ENCODE measurements at places on chromosomes 13 and 19.

DNA sequence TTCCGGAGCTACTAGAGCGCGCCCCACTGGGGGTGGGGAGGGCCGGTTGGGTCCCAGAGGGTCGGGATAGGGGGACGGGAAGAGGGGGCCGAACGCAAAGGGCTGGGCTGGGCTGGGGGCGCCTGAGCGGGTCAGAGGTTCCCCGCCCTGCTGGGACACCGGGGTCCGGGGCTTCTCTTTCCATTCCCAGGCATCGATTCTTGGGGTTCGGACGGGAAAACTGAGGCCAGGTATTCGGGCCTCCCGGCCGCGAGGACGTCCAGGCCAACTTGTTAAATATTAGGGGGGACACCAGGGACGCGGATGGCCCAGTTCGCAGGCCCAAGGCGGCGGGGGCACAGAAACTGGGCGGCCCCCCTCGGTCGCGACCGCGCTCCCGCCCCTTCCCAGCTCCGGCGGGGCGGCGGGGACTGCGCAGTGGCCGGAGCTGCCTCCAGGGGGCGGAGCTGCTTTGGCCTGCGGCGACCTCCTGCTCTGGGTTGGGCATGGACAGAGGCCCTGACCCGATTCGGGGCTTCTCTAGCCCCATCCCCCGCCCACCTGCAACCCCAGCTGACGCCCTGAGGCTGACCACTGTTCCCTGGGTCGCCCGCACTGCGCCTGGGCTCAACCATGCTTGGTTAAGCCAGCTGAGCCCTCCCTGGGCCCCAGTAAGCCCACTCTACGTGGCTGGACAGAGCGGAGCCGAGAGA, 1.2 kb upstream of the KLF16 start:
- peak; percentile 68 for ATAC-seq

DNA sequence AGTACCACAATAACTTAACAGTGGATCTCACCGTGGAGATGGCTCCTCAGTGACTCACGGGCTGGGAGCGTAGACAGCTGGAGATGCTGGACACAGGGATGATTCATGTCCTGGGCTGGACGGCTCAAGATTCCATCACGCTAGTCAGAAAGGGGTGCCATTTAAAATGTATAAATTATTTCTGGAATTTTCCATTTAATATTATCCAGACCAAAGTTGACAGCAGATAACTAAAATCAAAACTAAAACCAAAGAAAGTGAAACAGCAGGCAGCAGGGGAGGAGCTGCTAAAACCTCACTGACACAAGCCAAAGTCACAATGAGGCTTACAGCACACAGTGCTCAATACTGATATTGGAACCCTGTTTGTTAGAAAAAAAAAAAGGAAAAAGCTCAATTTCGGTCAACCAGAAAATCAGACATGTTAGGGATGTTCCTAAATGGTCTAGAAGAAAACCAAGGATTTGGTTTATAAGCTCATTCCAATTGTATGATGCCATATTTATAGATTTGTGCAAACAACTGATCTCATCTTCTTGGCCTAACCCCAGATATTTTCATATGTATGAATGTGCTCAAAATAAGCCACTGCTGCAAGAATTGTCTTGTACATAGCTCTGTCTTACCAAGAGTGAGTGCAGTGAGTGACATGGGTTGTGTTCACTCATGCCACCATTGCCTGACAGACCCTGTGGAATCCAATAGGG, 111.8 kb downstream of the SACS start:
- ATAC-seq, result no peak

DNA sequence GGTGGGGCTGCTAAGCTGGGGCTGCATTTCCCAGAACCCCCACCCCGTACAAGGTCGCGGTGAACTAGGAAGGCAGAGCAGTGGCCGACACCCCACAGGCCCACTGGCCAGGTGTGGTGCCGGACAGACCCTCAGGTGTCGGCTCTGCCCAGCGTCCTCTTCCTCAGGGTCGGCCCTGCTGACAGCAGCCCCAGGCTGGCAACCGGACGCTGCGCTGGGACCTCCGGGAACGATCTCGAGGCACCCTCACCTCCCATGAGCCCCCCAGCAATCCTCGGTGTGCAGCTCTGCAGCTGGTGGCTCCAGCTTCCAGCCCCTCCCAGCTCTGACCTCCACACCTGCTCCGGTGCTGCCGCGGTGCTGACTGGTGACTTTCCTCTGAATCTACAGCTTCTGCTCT, 142.9 kb upstream of the SPACA7 start:
- ATAC-seq, result no peak

- ATAC-seq, result no peak
Measured at GRCh38 chr19:49057636-49058234, at the start of gene CGB7. Gene CGB7, minus strand, starts transcription at chr19:49057749. Its CDS starts 2,374 bp downstream, at chr19:49055375.

GRCh38 chr19:30276011-30276882, 95.9 kb upstream of the ZNF536 start:
- no peak for ATAC-seq

GRCh38 chr19:6767357-6768235, at the start of gene SH2D3A:
Gene SH2D3A, minus strand, starts transcription at chr19:6767435. Its CDS starts 3,687 bp downstream, at chr19:6763748.
- peak; percentile 88 for ATAC-seq

DNA sequence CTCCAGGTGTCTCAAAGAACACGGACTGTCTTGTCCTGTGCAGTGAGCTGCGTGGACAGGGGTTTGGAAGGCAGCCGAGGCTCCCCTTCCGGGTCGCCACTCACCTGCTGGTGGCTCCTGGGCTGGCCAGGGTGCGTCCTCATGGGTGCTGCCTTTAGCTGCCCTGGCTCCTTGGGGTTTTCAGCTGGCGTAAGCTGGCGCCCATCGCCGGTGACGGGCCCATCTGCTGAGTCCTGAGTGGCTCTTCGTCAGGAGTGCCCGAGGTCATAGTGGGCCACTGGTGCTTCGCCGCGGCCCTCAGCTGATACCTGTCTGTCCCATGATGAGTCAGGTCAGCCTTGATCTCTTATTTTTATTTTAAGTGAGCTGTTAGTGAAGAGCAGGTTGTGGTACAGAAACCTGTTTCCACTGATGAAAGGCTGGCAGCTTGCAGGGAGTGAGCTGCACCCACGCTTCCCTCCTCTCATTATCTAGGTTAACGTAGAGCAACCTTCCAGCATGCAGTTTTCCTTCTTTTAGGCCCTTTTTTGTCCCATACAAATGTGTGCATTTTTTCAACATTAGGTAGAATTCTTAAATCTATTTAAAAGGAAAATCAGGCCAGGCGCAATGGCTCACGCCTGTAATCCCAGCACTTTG, 18.4 kb downstream of the EPN1 start:
- ATAC-seq, result no peak

GRCh38 chr13:19185086-19185864, 3.7 kb upstream of the TUBA3C start:
- ATAC-seq, result no peak

- no peak for ATAC-seq
Measured at GRCh38 chr13:109918179-109918711, 131.9 kb upstream of the IRS2 start.

DNA sequence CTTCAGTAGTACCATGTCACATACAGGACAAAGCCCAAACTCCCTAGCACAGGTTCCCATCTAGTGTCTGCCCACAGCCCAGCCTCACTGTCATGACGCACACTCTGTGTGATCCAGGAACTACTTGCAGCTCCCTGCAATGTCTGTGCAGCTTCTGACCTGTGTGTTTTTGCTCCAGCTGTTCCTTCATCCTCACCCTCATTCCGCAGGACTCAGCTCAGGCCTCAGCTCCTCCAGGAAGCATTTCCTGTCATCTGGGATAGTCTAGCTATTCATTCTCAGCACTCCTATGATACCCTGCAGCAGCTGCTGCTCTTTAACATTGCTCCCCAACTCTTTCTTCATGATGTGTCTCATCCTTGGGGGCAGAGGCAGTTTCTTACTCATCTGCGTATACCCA, 56.1 kb downstream of the ENOX1 start:
- ATAC-seq, result peak; percentile 51

DNA sequence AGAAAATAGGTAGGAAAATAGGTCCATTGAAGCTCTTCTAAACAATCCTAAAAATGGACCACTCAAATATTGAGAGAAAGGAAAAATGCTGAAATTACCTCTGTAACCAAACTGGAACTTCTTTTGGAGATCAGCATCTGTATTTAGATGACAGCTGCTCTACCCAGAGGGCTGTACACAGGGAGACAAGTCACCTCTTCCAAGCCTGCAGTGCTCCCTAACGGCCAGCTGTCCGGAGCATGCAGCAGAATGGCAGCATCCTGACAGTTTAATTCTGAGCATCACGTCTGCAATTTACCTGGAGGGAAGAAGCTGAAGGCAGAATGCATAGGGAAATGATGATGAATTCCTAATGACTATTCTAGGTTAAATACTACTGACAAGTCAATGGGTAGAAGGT, 62.8 kb upstream of the DIAPH3 start:
- no peak for ATAC-seq

- ATAC-seq, result no peak
Measured at GRCh38 chr13:100854006-100854405, 179.4 kb upstream of the TMTC4 start.
